Kidney (tissue), 22 donors: ENCODE measurements at places on chromosomes 16 and 17. TPM values are rescaled to one million over a fixed set of nuclear protein-coding genes. Genes with fewer than 3 reads are reported as not detected.
A peak's percentile ranks its signal among the peaks of the same experiment; 100 is the strongest.

GRCh38 chr17:78789149-78789662, 7.1 kb upstream of the CYTH1 start:
- no peak for DNase-seq

GRCh38 chr17:39151150-39151942, at the start of gene PLXDC1:
TSS of gene PLXDC1 (minus strand) at chr17:39151637. CDS start at chr17:39151437, 200 bp downstream.
- DNase-seq: peak; percentile 80

DNA sequence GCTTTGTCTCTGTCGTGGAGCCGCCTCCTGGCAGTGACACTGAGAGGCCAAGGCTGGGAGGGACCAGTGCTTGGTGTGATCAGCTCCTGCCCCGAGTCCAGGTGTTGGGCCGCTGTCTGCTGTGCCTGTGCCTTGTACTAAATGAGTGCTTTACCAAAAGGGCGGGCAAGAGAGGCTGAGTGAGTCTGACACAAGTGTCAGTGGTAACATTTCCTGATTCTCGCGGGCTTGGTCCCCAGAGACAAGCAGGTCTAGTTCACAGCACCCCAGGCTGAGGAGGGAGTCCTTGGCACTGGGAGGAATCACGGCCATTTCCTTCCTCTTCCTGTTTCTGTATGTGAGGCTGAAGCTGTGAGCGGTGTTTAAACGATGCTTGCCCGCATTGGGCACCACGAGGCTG, 30.2 kb downstream of the PLD6 start:
- DNase-seq: no peak

HOXB7 gene
- total RNA-seq: 45.4 TPM

KRT23 gene
- total RNA-seq: 4.2 TPM

NRN1L gene
- total RNA-seq: 1.1 TPM

ENO3 gene
- 6.9 TPM for total RNA-seq
